ENCODE measurements at places on chromosomes 1 and 21.

- DNase-seq = no peak
Measured at GRCh38 chr1:45375104-45376090, 35.2 kb upstream of the MUTYH start.

- DNase-seq = no peak
Measured at GRCh38 chr21:42466700-42467099, 29.3 kb downstream of the RSPH1 start.

DNA sequence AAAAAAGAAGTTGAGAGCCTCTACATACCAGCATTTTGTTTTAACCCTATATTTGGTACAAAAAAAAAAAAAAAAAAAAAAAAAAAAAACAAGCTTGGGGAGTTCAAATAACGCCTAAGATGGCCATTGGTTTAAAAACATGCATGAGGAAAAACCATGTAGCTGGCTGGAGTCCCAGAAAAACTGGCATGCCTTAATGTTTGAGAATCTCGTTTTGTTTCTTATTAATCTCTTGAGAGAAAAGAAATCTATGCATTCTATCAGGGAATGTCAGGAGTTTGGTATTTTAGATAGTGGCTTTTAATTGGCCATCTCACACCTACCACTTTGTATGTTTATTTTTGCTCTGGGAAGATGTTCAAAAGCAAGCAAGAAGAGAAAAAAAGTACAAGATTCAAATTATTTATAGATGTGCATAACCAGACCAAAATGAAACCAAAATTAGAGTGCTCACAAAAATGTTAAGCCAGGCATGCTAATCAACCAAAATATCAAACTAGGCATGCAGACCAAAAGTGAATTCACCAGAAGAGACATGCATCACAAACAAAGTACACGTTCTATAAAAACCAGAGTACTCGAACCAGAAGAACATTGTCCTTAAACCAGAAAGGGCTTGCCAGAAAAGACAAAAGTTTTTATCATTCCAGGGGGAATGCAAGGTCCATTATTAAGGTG, 156.6 kb downstream of the AK5 start:
- DNase-seq = no peak

- DNase-seq = no peak
Measured at GRCh38 chr1:148333875-148334338, 149.2 kb downstream of the PPIAL4G start.

DNA sequence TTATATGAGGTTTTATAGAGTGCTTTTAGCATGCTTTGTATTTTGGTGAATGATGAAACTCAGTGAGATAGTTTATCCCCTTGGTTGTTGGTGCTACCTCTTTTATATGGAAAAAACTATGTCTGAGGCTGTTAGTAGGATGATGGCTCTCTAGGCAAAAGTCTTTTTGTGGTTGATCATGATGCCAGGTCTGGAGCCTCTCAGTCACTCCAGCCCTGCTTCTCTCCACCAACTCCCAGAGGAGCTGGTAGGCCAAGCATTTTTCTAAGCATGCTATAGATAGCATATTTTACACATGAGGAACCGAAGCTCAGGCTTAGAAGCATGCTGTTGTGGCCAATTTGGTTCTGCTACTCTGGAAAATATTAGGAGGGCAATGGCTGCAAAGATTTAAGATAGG, 82.2 kb downstream of the FMN2 start:
- DNase-seq = no peak

DNA sequence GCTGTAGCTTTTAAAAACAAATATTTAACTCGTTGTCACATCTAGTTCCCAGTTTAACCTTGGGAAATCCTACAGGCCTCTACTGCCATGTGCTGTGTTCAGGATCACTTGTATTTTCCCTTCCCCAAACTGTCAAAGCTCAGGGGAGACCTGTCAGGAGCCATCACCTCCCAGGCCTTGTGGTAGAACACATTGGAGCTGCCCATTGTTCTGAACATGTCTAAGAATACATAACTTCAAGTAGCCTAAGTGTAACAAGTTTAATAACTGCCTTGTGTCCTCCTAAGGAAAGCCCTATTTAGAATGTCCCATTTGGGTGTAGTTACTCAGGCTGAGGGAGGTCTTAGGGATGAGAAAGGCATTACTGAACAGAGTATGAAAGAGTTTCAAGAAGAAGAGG, 28.6 kb upstream of the PIGC start:
- DNase-seq = no peak

DNA sequence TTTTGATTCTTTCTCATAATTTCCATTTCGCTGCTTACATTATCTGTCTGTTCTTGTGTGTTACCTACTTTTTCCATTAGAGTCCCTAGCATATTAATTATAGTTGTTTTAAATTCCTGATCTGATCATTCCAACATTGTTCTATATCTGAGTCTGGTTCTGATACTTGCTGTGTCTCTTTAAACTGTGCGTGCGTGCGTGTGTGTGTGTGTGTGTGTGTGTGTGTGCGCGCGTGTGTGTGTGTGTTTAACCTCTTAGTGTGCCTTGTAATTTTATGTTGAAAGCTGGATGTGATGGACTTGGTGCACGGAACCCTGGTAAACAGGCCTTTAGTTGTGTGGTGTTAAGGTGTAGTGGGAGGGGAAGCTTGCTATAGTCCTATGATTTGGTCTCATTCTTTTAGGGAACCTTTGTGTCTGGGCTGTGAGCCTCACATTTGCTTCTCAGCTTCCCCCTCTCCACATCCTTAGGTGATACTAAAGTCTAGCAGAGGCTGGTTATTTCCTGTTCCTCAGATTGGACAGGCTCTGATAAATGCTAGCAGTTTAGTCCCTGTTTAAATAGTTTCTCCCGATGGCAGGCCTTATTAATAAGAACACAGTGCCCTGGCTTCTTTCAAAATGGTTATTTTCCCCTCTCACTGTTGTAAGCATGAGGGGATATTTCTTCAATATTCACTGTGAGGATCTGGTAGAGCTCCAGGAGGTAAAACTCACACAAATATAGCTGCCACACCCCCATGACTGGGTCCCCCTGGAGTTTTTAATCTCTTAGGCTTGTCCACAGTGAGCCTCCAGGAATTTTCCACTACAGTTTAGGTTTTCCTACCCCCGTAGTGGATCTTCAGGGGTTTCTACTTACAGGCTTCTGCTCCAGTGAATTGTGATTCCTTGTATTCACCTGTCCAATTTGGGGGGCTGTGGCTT, 118.3 kb downstream of the GALNT2 start:
- DNase-seq = no peak

DNA sequence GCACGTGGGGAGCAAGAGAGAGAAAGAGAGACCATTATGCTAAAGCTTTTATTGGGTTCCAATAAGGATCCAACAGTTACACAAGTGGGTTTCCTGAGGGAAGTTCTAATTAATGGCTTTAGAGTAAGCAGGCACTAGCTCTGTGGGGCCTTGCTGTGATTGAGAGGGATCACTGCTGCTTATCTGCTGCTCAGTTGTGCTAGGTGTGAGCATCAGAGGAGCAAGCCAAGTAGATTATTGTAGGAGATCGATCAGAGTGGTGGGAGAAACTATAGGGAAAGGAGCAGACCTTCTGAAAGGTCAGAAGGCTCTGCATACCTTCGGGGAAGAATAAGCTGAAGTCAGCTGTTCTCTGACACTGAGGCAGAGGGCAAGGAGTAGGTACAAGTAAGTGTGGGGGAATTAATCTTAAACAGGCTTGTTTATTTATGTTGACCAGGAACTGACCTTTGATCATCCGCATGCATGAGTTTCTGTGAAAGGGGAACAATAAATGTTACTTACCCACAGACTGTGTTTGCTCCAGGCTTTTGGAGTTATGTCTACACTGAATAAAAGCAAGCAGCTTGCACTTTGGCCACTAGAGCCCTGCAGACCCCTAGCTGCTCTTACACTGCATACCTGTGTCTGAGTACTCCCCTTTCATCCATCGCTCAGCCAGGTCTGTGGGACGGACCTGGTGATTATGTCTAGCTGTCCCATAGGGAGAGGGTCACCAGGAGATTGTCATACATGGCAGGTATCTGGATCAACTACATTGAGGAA, 89.7 kb downstream of the TNNI3K start:
- DNase-seq = no peak

GRCh38 chr1:44296806-44297205, 58.3 kb downstream of the ERI3 start:
- no peak for DNase-seq

GRCh38 chr1:178273707-178274410, 180.0 kb downstream of the RASAL2 start:
- DNase-seq = no peak

DNA sequence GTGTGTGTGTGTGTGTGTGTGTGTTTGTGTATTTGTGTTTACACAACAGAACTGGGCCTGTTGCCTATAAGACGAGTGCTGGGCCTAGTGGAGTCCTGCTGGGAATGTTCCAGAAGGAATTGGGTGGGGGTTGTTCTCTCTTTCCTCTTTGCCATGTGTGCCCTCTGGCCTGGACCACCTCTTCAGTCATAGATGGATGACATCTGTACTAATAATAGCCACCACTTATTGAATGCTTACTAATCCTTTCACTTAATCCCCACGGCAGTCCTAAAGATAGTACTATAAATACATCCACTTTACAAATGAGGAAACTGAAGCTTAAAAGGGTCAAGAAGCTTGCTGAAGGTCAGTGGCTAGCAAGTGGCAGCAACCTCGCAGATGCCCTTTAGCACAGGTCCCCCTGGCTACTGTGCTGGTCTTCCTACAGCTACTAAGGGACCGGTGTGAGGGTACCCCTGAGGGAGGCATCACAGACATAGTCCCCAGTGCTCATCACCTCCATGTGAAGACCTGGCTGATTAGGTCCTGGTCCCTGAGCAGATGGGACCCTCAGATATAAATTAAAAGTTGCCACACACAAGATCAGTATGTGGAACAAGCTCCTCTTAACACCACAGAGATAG, 55.2 kb upstream of the KIF1B start:
- DNase-seq = no peak

DNA sequence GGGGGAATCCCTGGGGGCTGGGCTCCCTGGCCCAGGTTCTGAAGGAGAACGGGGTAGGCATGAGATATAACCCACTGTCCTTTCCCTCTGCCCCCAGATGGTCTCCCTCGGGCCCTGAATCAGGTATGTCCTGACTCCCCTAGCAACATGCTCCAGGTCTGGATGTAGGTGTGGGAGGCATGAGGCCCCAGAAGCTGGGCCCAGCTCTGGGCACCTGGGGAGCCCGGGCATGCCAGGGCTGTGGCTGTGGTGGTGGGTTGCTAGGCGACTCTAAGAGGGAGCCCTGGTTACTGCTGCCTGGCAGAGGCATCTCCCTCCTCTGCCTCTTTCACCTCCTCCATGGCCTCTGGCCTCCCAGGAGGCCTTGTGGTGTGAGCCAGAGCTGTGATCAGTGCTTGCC, 16.2 kb downstream of the FOXO6 start:
- no peak for DNase-seq

DNA sequence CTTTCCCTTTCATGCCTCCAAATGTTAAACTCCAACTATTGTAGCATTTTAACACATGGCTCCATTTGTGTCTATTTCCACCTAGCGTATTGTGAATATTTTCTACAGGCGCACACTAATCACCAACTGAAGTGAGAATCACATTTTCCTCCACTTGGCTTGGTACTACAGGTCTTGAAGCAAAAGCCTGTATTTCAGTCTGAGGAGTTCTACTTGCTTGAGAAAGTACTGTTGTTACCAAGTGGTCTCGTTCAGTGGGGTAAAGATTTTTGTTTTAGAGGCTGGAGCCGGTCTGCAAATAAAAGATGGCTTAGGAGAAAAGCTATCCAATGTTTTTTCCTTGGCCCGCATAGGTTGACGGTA, 550 bp upstream of the PTBP2 start:
- DNase-seq = no peak

DNA sequence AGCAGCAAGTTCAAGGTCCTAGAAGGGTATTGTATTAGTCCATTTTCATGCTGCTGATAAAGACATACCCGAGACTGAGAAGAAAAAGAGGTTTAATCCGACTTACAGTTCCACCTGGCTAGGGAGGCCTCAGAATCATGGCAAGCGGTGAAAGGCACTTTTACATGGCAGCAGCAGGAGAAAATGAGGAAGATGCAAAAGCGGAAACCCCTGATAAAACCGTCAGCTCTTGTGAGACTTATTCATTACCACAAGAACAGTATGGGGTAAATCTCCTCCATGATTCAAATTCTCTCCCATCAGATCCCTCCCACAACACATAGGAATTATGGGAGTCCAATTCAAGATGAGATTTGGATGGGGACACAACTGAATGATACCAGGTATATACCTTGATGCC, 409.5 kb downstream of the NTNG1 start:
- no peak for DNase-seq

- DNase-seq = no peak
Measured at GRCh38 chr1:150807249-150808023, 624 bp downstream of the CTSK start.

GRCh38 chr1:66298464-66298863, 235.5 kb upstream of the SGIP1 start:
- DNase-seq = no peak

GRCh38 chr1:239763850-239764249, 327.8 kb upstream of the FMN2 start:
- no peak for DNase-seq

- DNase-seq = no peak
Measured at GRCh38 chr1:33310702-33311101, 10.2 kb downstream of the A3GALT2 start.
